Prostate gland (tissue), 2 donors: ENCODE measurements at places on chromosomes 12 and 14.

GRCh38 chr12:40819436-40820108 is 127.3 kb downstream of the CNTN1 start:
- DNase-seq: no peak

DNA sequence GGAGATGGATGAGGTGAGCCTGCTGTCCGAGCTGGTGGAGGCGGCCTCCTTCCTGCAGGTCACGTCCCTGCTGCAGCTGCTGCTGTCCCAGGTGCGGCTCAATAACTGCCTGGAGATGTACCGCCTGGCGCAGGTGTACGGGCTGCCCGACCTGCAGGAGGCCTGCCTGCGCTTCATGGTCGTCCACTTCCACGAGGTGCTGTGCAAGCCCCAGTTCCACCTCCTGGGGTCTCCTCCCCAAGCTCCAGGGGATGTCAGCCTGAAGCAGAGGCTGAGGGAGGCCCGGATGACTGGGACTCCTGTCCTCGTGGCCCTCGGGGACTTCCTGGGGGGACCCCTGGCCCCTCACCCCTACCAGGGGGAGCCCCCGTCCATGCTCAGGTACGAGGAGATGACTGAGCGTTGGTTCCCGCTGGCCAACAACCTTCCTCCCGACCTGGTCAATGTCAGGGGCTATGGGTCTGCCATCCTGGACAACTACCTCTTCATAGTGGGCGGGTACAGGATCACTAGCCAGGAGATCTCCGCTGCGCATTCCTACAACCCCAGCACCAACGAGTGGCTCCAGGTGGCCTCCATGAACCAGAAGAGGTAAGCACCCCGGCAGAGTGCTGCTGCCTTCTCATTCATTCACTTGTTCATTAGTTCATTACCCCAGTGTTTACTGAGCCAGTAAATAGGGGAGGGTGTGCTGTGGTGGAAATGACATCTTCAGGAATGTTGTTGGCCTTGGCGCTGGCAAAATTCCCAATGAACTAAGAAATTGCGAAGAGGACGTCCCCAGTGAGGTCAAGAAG is 774 bp upstream of the MANSC4 start:
- peak; percentile 33 for DNase-seq

GRCh38 chr12:89825591-89826449 is 117.2 kb upstream of the ATP2B1 start:
- no peak for DNase-seq

DNA sequence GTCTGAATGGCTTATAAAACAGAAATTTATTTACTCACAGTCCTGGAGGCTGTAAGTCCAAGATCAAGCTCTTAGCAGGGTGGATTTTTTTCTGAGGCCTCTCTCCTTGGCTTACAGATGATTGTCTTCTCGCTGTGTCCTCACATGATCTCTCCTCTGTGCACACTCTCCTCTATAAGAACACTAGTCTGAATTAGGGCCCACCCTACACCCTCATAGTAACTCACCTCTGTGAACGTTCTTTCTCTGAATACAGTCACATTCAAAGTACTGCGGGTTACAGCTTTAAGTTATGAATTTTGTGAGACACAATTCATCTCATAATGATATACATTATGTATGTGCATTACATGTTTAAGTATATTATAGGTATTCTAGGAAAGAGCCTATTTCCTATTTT is 135.7 kb upstream of the ATXN7L3B start:
- DNase-seq: no peak

GRCh38 chr12:31702047-31702446 is 26.8 kb downstream of the AMN1 start:
- DNase-seq: no peak
